ENCODE measurements at places on chromosomes 7 and 10.

GRCh38 chr10:672203-672602 is 17.3 kb downstream of the DIP2C start:
- no peak for DNase-seq

DNA sequence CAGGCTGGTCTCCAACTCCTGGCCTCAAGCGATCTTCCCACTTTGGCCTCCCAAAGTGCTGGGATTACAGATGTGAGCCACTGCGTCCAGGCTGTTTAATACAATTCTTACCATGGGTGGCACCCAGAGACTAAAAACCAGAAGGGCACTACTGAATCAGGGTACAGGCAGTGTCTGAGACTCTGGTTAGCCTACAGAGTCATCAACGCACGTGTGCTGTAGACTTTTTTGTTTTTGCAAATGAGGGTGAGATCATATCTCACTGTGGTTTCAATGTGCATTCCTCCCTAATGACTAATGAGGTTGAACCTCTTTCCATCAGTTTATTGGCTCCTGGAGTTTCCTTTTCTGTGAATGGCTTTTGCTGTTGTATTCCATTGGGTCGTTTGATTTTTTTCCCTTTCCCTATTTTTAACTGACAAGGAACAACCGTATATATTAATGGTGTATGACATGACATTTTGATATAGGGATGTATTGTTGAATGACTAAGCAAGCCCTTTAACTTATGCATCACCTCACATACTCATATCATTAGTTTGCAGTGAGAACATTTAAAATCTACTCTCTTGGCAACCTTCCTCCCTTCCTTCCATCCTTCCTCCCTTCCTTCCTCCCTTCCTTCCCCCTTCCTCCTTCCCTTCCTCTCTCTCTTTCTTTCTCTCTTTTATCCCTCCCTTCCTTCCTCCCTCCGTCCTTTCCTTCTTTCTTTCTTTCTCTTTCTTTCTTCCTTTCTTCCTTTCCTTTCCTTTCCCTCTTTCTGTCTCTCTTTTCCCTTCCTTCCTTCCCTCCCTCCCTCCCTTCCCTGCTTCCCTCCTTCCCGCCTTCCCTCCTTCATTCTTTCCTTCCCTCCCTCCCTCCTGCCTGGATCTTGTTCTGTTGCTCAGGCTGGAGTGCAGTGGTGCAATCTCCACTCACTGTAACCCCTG is 9.3 kb upstream of the TMEM270 start:
- DNase-seq, result no peak

- DNase-seq, result no peak
Measured at GRCh38 chr10:246431-246830, 111.2 kb downstream of the ZMYND11 start.

DNA sequence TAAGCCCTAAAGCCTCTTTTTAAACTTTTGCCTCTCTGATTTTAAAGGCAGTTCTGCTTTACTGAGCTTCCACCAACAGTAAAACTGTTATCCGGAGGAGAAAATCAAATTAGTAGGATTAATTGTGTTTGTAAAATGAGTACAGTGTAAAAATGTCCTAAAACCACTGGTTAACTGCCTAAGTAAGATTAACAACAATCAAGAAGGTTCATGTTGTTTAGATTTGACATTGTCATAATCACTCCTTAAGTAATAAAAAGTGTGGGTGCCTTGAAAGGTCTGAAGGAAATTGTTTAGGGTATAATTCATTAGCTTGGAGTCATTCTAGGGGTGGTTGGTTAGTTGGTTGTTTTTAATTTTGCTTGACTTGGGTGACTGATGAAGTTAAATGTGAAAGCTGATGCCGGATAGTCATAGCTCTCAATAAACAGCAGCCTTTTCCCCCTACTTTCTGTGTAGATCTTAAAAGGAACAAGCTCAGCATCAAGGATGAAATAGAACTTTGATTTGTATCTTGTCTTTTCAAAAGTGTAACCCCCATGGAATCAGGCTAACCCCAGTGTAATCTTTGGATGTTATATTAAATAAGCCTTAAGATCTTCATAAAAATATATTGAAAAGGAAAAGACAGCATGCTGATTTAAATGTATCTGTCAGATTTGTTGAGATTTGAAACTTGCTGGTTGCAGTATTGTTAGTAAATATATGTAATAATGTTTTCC is 148.3 kb downstream of the ARID5B start:
- no peak for DNase-seq

DNA sequence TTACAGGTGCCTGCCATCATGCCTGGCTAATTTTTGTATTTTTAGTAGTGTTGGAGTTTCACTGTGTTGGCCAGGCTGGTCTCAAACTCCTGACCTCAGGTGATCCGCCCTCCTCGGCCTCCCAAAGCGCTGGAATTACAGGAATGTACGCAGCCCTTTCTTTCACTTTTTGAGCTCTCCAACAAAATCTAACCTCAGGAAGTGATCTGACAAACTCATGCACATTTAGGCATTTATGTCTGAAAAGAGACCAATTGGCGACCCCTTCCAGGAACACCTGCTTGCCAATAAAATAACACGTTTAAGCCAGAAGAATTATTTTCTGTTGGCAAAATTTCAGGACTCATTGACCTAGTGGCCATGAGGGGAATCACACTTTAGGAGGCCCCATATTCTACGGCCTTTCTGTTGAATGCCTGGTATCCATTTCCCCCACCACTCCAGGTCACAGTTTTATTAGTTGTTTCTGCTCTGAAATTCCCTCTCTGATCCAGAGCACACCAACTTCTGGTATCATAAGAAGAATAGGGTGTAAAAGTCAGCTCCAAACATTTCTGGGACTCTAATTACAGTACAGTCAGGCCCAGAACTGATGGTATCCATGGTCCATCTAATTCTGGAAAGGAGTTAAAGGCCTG is 65.8 kb upstream of the FRMD4A start:
- no peak for DNase-seq

DNA sequence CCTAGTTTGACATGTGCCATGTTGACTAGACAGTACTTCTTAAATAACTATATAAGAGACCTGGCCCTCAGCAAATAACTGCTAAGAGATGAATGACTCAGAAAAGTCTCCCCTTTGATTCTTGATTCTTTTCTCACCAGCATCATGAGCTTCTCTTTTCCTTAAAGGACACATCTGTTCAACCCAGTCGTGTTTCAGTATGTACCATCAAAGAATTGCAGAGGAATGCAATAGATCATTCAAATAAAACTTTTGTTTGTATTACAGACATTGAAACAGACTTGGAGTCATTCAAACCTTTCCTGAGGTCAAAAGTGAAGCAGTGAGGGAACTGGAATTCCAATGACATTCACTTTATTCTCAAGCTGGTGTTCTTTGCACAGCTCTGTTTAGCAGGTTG is 598.3 kb upstream of the GHITM start:
- DNase-seq, result no peak

DNA sequence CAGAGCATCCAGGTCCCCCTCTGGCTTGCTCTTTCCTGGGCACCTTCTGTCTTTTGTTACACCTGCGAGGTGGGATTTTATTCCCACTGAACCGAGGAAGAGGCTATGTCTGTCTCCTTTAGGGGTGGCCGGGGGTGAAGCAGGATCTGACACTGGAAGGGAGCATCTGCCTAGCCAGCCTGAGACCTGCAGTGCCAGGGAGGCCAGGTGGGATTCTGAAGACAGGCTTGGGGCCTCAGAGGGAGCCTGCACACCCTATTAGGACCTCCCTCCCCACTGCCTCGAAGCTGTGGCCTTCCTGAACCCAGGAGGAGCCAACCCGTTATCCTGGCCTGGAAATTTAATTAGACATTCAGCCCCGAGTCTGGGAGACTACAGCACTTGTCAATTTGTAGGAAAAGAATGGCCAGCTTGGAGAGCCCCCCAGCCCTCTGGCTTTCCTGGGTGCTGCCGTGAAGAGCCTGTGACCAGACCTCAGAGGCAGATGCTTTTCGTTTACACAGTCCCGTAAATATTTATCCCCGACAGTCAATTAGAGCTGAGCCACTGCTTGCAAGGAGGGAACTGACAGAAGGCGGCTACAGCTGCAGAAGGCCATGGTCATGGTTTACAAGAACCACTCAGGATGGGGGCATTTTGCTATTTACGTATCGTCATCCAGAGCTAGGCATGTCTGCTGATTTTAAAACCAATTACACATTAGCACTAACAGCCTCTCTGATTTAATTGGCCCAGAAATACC is 19.7 kb downstream of the CHAT start:
- no peak for DNase-seq

DNA sequence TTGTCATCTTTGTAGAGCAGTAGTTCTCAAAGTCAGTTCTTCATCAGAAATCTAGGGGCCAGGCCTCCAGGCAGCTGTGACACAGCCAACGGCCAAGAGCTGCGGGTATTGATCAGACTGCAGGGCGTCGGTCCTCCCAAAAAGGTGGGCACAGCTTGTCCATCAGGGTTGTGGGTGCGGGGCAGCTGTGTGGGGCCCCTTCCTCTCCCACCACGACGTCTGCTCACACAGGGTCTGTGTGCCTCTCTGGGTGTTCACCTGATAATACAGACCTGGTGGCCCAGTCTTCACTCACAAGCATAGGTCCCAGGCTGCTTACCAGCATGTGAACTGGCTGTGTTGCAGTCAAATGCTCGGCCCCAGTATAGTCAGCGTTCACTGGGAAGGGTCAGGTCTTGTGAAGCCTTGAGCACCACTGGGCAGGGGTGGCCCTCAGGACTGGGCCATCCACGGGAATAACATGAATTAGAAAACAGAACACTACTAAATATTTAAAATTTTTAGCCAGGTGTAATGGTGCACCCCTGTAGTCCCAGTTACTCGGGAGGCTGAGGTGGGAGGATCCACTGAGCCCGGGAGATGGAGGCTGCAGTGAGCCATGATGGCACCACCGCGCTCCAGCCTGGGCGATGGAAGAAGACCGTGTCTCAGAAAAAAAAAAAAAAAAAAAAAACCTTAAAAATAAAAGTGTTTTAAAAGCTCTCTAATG is 102.8 kb upstream of the DIP2C start:
- no peak for DNase-seq

GRCh38 chr10:49379596-49380410 is 16.1 kb downstream of the DRGX start:
- no peak for DNase-seq

DNA sequence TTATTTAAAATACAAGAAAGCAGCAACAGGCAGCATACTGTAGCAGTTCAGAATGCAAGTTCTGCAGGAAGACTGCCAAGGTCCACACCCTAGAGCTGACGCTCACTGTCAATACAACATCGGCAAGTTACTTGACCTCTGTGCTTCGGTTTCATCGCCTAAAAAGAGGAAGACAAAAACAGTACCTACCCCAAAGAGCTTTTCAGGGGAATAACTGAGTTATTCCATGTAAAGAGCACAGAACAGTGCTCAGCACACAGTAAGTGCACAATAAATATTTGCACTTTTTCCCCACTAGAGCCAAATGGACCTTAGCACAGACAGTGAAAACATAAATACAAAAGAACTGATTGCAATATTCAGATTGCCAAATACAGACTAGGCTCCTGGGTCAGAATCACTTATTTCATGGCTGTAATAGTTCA is 88.6 kb downstream of the USP6NL start:
- DNase-seq, result no peak

DNA sequence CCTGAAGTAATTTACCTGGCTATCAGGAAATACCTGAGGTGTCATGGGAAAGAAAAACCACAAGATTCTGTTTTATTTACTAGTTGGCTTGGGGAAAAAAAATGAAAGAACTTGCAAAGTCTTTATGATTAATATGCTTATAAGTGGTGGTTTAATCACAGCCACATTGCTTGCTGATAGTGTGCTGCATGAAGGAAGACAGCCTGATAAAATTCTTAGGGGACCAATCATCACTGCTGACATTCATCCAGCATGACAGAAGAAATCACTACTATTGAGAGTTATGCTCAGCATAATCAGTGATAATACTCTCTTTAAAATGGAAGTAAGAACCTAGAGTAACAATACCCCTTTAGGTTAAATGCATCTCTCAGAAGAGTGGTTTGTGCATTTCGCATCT is 150.2 kb upstream of the LRRN3 start:
- no peak for DNase-seq

DNA sequence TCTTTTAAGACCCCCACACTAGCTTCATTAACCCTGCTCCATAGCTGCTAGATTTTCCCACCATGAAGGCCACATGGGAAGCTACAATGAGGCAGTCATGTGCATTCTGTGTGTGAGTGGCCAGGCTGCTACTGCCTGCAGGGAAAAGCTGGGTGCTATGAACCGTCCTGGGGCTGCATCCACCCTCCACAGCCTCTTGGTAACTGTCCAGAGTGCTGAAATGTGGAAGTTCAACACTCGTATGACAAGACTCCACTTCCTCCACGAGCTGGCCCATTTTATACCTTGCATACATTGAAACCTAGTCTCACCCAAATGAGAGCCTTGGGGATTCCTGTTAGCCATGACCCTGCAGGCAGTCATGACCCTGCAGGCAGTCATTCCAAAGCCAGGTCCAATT is 59.4 kb downstream of the CUZD1 start:
- peak; percentile 52 for DNase-seq

- DNase-seq, result no peak
Measured at GRCh38 chr10:99276848-99277486, 41.3 kb upstream of the HPSE2 start.

- DNase-seq, result no peak
Measured at GRCh38 chr7:99407872-99408378, 472 bp downstream of the PDAP1 start.

DNA sequence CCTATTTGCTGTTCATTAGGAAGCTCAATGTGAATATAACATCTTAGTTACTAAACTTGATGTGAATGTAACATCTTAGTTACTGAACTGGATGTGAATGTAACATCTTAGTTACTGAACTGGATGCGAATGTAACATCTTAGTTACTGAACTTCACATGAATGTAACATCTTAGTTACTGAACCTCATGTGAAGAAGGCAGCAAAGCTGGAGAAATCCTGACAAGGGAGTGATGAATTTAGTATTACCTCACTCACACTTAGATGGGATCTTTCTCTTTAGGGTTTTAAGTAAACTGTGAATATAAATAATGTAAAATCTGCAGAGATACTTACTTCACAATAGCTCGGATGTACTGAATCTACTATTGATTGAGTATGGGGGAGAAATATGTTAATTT is 73.6 kb downstream of the ETV1 start:
- DNase-seq, result no peak

DNA sequence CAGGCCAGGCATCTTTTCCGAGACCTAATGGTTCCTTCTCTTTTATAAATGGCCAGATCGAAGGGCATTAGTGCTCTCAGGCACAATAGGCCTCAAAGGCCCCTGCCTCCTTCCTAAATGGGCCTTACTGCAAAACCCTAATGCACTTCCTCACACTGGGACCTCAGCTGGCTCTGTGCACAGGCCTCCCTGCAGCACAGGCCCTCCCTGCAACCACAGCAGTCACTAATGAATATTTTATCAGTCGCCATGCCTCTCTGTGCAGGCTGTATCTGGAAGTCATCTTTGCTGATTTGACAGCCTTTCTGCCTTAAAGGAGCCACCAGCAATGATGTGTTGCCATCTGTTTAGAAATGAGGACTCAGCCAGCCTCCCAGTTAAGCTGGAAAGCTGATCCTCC is 54.9 kb upstream of the SDK1 start:
- DNase-seq, result no peak

DNA sequence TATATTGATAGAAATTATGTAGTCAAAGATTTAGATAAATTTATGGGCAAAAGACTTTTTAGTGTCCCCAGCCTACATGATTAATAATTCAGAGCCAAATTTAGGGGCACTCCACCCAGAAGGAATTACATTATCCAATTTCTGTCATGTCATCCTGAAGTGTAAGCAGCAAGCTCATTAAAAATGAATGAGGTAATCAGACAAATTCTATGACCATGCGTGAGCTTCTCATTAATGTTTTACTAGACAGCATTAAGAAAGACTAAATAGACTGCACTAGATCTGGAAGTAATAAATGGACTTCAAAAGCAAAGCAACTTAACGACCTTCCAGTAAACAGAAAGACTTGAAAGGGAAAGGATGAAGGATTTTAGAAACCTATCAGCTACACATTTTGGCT is 22.7 kb upstream of the TRUB1 start:
- DNase-seq, result no peak

GRCh38 chr10:17479015-17479615 is 24.7 kb upstream of the ST8SIA6 start:
- no peak for DNase-seq

All from H1 (cell line).